ENCODE measurements at places on chromosomes 5 and 9.

GRCh38 chr5:128775558-128775957, 189.7 kb upstream of the SLC27A6 start:
- DNase-seq: no peak

- DNase-seq: no peak
These were observed 124.6 kb upstream of the ERCC6L2 start for GRCh38 chr9:95750725-95751519.

- no peak for DNase-seq
These were observed 1166.4 kb downstream of the CDH12 start for GRCh38 chr5:21686706-21687105.

DNA sequence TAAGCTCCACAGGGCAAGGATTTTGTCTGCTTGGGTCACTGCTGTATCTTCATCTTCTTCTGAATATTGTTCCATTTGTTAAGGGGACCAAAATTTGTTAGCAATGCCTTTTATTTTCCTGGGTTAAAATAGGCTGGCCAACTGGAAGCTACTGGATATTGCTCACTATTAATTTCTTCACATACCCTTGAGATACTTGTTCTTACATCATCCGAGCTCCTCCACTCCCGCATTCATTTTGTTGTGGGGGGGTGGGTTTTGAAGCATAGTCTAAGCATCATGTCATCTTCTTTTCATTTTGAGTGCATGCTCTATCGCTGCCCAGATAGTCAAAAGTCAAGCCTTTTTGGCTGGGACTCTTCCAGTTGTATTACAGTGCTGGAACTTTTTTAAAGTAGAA, 42.5 kb upstream of the PIK3R1 start:
- no peak for DNase-seq

- no peak for DNase-seq
These were observed 442.5 kb upstream of the ARRDC3 start for GRCh38 chr5:91825618-91826017.

DNA sequence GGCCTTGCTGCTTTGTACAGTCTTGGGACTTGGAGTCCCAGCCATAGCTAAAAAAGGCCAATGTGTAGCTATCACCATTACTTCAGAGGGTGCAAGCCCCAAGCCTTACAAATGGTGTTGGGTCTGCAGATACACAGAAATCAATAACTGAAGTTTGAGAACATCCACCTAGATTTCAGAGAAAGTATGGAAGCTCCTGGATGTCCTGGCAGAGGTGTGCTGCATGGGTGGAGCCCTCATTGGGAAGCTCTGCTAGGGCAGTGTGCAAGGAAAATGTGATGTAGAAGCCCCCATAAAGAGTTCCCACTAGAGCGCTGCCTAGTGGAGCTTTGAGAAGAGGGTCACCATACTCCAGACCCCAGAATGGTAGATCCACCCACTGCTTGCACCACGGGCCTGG, 626.7 kb upstream of the COX7C start:
- DNase-seq: no peak

DNA sequence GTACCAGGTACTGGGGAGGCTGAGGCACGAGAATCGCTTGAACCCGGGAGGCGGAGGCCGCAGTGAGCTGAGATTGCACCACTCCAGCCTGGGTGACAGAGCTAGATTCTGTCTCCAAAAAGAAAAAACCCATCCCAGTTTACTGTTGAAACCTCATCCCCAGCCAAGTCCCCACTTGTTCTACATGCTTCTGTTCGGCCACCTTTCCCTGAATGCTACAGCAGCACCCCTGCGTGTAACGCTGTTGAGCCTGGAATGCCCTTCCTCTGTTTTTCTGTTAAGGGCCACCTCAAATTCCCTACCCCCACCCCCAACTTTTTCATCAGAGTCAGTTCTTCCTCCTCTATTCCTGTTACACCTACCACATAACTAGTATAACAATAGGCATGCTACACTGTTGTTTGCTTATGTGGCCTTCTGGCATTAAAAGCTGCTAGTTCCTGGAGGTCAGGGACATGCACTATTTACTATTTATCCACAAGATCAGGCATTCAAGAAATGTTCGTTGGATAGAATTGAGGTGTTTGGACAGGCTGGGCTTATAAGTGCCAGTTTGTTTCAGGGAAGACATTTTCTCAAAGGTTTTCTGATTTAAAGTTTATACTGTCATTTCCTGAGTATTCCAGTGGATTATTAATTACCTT, 47.1 kb upstream of the C5orf47 start:
- DNase-seq: peak; percentile 60

GRCh38 chr5:165495829-165496380, 1990.5 kb downstream of the MAT2B start:
- DNase-seq: no peak

DNA sequence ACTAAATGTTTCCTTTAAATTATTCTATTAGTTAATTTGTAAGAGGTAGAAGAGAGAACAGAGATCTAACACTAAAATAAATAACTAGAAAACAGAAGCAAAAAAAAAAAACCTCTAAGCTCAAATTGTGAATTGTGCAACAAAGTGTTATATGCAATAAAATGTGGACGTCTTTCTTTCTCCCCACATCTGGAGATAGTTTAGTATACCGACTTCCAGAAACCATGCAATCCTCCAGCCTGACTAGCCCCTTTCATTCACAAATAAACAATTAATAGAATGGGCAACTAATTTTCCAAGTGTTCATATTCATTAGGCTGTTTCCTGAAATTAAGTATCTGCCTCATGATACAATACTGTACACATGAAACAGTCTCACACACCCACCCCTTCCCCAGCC, 258.5 kb downstream of the BNC2 start:
- DNase-seq: no peak

Measured in kidney tubule cell (primary cell).